NCI-H1417 (cell line): ENCODE measurements at places on chromosomes 16 and 17.

DNA sequence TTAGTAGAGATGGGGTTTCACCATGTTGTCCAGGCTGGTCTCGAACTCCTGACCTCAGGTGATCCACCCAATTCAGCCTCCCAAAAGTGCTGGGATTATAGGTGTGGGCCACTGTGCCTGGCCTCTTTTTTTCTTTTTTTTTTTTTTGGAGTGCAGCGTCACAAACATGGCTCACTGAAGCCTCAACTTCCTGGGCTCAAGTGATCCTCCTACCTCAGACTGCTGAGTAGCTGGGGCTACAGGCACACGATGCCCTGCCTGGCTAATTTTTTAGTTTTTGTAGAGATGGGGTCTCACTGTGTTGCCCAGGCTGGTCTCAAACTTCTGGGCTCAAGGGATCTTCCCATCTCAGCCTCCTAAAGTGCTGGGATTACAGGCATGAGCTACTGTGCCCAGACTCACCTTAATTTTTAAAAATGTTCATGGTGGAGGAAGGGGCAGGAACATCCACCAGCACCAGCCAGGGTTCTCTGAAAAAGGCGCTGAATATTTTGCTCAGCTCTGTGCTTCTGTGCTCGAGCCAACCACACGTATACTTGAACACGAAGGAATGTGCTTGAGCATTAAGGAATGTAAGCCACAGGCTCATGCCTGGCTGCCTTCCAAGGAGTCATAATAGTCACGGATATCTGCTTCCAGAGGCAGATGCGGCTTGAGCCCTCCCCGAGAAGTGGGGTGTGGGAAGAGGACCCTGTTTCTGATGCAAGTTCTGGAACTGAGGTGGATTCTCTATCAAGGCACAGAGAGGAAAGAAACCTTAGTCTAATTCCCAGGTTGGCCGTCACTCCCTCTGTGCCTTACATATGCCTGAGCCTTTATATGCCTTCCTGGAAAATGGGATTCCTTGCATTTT, 65.5 kb upstream of the CREBBP start:
- no peak for DNase-seq

DNA sequence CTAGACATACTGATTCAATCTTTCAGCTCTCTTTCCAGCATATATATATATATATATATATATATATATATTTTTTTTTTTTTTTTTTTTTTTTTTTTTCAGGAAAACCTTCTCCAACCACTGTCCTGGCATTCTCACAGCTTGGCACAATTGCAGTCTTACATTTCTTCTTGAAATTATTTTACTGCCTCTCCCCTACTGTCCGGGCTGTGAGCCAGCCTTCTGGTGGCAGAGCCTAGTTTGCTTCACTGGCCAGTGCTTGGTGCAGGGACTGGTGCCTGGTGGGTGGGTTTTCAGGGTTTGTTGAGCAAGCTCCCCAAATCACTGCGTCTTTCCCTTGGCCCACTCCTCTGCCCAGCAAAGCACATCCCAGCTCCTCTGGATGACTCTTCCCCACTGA, 28.5 kb downstream of the PRSS54 start:
- no peak for DNase-seq

GRCh38 chr17:28139822-28140221, 97.3 kb downstream of the NLK start:
- no peak for DNase-seq

GRCh38 chr16:16191493-16192167, 31.7 kb downstream of the ABCC6 start:
- DNase-seq, result no peak

DNA sequence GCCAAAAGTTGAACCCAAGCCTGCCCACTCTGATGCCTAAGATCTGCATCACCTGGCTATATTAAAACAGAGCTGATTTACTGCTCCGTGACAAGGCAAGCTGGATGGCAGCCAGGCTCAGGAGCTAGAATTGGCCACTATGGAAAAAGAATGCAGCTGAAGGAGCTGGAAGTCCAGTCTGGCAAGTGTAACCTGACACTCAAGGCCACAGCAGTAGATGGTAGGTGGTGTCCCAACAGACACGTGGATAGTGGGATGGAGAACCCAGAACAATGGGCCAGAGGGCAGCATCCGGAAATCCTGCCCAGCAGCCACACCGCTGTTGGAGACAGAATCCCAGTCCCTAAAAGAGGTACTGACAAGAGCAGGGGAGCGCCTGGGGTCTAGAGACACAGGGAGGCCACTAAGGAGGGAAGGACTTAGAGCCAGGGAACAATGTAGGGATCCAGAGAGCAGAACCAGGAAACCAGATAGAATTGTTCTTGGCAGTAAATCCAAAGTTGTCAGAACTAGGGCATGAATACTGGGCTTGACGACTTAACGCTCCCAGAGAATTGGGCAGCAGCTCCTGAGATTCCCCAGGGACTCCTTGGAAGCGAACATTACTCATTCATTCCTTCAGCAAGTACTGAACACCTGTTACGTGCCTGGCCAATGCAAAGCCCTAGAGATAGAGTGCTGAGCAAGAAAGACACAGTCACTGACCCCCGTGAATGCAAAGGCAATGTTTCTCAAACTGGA, 85.7 kb downstream of the CDYL2 start:
- DNase-seq, result peak; percentile 25

DNA sequence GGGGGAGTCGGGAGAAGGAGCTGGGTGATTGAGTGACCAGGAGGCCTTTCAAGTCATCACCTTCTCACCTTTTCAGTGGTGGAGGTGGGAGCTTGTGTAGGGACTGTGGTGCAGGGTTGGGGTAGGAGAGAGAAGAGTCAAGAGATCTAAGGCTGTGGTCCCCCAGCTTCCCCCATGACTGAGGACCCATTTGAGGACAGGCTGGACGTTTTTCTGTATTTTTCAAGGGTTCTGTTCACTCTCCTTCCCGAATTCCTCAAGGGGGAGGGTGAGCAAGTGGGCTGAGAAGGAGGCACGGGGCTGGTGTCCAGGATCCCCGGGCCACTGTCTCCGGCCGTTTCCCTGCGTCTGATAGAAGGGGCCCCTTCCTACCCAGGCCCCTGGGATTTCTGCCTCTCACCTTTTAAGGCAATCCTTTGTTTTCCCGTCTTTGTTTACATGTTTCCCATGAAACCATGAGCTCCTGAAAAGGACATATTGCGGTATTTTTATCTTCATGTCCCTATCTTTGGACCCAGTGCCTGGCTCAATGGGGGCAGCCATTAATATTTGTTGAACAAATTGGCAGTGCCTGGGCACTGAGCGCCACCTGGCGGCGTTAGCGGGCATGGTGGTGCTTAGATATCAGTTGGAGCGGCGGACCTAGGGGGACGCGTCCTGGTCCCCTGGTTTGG, 9.2 kb upstream of the CD300A start:
- peak; percentile 72 for DNase-seq

GRCh38 chr16:589658-590187, at the start of gene RAB40C:
Gene RAB40C (plus strand): TSS chr16:590066. CDS start chr16:590292, 226 bp downstream.
- peak; percentile 97 for DNase-seq

DNA sequence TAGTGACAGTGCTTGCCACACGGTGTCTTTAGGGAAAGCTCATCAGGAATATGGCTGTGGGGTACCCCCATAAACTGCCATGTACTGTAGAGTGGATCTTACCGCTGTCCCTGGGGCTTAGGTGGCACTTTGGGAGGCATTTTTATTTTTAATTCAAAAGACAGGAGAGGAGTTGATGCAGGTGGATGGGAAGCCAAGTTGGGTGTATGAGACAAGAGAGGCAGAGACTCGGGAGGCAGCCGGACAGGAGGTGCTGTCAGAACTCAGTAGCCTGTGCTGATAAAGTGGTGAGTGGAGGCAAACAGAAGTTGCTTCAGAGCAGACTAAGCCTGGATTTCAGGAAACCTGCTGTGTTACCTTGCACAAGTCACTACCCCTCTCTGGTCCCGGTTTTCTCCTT, 185.9 kb downstream of the TMEM132E start:
- no peak for DNase-seq

DNA sequence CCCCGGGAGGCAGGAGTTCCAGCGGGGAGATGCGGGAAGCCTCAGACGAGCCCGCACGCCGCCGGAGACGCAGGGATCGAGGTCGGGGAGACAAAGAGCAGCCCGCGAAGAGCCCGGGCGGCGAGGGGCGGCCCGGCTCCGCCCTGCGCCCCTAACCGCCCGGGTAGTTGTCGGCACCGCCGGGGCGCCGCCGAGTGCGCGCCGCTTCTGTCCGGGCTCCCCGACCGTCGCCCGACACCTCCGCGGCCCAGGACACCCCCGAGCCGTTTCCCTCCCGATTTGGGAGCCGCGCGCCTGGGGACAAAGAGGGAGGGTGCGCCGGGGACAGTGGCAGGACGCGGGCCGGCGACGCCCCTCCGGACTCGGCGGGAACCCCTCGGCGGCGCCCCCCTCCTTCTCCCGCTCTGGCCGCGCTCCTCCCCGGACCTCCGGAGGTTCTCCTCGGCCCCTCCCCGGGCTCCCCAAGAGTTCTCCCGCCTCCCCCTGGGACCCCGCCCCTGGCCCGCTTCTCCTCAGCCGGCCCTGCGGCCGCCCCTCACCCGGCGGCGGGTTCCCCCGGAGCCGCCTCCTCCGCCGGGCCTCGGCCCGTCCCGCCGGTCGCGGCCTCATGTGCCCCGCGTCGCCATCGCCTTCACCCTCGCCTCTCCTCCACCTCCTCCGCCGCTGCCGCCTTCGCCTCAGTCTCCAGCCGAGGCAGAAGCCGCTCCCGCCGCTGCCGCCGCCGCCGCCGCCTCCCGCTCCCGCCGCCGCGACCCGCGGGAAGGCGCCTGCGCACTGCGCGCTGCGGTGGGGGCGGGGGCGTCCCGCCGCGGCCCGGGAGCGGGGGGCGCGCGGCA, at the start of gene GJC1:
Gene GJC1, minus strand, starts transcription at position 765 of the 836 bp plus-strand sequence. CDS start 24,470 bp downstream, outside the sequence.
- peak; percentile 32 for DNase-seq

- DNase-seq, result no peak
These were observed 3.0 kb upstream of the EEF2K start for GRCh38 chr16:22203091-22203490.

GRCh38 chr16:53864819-53865493, 161.0 kb downstream of the FTO start:
- DNase-seq, result no peak

DNA sequence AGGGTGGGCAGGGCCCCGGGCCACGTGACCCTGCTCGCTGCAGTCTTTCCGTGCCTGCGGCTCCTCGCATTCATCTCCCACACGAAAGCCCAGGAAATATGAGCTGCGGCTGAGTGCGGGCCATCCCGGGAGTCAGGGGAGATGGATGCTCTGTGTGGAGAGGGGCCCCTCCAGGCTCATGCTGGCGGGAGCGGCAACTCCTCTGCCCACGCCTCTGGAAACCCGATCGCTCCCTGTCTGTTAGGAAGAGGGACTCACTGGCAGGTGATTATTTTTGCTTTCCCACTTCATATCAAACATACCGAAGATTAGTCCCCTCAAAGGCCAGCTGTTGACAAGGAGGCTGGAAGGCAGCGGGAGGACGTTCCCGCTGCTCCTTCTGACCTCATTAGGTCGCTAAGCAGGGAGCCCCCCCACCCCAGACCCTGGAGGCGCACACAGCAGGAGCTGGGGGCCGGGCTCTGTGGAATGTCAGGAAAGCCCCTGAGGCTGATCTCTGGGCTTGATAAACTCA, 228.5 kb downstream of the FOXL1 start:
- no peak for DNase-seq

GRCh38 chr17:33292201-33292980, 704 bp downstream of the ASIC2 start:
- DNase-seq, result no peak

DNA sequence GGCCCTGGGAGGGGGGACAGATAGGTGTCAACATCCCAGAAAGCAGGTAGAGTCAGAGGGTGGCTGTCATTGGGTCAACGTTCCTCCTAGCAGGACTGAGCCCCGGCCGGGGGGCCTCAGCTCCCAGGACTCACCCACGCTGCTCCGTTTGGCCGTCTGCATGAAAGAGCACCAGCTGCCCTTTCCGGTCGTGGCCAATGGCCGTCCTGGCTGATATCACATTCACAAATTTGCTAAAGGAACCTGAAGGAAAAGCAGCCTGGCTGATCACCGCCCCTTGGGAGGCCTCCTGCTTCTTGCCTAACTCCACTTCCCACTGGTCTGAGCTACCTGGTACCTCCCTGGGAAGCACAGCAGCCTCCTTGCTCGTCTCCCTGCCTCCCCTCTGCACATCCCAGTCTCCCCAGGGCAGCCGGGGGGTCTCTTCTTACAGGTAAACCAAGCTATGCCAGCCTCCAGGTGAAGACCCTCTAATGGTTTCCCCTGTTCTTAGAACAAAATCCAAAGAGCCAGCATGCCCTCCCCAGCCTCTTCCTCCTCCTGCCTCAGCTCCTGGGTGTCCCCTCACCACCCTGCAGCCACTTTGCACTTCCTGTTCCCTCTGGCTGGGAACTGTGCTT, 3.4 kb downstream of the NAGPA start:
- DNase-seq, result no peak

DNA sequence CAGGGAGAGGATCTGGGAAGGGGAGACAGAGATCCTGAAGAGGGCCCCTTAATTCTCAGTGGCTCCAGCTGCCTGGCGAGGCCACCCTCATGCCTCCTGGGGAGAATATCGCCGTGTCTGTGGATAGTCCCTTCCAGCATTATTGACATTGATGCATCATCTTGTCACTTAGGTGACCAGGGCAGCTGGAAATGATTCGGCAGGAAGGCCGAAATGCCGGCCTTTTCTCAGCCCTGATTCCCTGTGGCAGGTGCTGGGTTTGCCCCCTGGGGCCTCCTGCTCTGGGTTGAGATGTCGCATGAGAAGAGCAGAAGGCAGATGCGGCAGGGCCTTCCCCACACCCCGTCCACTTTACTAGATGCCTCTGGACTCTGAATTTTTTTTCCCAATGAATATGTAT, 89.5 kb downstream of the RAP1GAP2 start:
- DNase-seq, result peak; percentile 79

GRCh38 chr17:43768382-43768781, 9.8 kb upstream of the SOST start:
- DNase-seq, result no peak

DNA sequence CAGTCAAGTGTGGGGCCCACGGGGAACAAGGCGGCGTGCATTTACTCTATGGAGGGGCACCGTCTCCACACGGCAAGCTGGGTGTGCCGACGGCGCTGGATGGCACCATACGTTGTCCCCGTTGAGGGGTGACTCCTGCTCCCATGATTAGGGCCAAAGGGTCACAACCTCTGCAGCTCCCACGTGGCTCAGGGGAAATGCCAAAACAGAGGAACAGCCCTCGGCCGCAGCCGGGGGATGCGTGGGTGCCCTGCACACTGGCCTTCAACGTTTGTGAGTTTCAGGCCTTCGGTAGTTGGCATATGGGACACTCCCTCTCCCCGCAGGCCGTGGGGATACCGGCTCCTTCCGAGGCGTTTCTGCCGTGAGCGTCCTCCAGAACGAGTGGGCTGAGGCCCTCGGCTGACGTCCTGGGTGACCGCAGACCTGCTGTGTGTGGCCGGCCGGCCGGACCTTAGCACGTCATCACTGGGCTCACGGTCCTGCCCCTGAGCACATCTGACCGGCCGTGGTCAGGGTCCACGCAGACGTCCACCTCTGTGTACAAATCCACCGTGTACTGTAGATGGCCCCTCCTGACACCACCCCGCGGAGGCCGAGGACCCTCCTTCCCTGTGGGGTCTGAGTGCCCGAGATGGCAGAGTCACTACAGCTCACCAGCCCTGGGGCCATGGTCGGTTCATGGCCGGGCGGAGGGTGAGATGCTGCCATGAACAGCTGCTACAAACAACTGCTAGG, 4.8 kb upstream of the METRNL start:
- no peak for DNase-seq

GRCh38 chr17:76681222-76682137, 29.3 kb downstream of the MXRA7 start:
- peak; percentile 45 for DNase-seq
